ENCODE measurements at places on chromosomes 2 and 18.

- no peak for DNase-seq
These were observed 206.5 kb downstream of the PRKCE start for GRCh38 chr2:45857867-45858520.

DNA sequence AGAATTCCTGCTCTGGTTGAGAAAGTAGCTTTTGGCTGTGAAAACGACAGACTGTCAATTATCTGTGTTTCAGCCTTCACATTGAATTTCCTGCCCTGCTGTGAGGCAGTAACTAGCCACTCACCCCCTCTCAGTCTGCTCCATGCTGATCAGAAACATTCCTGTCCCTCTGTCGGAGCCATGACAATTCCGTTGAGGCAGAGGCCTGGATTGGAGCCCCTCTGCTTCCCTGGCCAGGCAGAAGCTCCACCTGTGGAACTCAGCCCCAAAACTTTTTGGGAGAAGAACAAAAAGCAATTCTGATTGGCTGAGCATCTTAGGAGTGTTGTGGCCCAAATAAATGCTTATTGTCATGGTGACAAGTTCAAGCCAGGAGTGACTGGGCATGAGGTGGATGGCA lies 60.0 kb downstream of the APOB start:
- no peak for DNase-seq

- DNase-seq: peak; percentile 30
These were observed 63.0 kb downstream of the TANK start for GRCh38 chr2:161223139-161223732.

DNA sequence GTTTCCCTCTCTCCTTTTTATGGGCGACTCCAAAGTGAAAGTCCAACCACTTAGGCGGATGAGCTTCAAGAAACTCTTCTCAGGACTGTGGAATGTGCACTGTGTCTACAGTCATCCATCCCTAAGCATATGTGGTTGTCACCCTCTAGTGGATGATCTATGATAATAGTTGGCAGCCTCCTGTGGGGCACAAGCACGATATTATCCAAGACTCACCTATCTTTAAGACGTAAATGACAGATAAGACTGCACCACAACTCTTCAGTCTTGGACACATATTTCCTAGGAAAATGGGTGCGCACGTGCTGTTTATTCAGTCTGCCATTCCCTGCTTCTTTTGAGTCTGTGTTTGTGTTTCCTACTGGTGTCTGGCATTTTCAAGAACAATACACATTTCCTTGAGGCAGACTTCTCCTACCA lies 145.5 kb upstream of the CTAGE1 start:
- DNase-seq: peak; percentile 8

GRCh38 chr18:22585821-22586220 lies 168.1 kb upstream of the CTAGE1 start:
- DNase-seq: no peak

DNA sequence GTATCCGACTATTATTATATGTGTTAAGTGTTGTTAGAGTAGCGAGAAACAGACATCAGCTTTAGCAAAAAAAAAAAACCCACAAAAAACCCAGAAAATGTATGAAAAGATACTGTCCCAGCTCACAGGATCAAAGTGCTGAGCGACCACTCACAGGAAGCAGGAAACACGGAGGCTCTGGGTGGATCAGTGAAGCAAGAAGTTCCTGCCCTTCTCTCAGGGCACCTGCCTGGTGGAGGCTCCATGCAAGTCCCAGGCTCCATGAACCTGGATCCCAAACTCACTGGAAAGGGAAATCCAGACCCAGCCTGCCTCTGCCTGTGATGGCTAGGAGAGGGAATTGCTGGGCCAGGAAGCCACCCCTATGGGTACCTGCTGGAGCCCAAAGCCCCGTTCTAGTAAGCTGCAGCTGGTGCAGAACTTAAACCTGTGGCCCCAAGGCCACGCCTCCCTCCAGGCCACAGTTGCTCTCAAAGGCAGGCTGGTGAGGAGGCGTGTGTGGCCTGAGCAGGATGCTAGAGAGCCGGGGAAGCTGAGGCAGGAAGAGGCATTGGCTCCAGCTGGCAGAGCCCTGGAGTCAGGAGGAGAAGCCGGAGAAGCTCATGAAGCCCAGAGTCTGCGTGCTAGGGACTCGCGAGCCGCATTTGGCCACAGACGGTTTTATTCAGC lies 63.5 kb upstream of the TAF1B start:
- DNase-seq: no peak

DNA sequence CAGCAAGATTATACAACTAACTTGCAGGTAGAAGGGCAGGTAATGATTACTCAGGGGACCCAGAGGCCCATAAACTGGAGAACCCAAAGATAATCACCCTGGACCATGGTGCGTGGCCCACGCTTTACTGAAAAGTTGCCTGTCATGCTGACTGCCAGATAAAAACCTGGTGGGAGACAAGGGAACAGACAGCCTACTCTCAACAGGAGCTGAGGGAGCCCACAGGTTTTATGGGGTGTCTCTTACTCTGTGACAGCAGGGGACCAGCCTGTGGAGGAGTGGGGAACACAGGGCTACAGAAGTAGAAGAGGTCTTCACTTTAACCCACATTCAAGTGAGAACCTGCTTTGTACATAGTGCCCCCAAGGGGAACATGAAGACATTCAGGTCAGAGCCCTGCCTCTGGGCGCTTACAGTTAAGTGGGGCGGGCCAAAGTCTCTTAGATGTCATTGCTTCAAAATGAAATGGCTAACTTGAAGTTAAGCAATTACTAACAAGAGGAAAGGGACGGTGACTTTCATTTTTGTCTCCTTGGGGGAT lies 60.4 kb downstream of the DHRS9 start:
- DNase-seq: no peak

- no peak for DNase-seq
These were observed 305.1 kb downstream of the CELF4 start for GRCh38 chr18:37260367-37261093.

GRCh38 chr2:189407281-189408209 lies 33.7 kb upstream of the WDR75 start:
- DNase-seq: no peak

DNA sequence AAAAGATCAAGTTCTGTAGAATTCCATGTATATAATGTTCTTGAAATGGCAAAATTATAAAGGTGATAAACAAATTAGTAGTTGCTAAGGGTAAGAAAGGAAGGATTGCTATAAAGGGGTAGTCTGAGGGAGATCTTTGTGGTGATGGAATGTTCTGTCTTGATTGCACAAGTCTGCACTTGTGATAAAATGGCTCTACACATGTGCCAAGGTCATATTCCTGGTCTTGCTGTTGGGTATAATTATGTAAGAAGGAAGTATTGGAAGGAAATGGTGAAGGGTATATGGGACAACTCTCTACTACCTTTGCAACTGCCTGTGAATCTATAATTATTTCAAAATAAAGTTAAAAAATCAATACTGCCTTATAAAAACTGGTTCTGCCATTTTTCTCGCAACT lies 15.3 kb downstream of the SGPP2 start:
- no peak for DNase-seq

DNA sequence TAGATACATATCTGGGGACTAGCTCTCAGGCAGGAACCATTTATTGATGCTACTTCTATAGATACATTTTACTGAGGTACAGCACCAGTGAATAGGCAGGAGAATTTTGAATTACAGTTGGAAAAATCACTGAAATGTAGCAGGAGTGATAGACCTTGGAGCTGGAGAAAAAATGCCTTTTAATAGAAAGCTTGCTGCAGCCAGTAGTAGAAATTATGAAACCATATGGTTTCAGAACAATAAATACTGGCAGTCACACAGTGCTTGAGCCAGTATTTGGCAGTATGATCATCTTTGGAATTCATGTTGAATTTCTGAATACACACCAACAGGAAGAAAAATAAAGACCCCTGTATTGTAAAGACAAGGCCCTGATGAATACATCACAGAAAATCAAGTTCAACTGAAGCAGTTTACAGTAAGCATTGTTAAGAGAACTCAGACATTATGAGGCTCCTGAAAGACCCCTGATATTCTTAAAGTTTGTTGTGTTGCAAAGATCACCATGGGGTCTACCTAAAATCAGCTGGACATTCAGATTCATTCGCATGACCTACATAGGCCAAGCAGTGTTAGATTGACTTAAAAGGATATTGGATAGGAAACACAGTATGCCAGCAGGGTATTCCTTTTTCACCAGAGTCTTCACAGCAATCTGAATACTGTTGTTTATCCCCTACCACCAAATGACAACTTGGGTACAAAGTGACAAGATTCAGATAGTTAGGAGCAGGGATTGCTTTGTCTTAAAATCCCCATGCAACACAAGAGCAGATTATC lies 139.0 kb downstream of the EHBP1 start:
- DNase-seq: no peak

DNA sequence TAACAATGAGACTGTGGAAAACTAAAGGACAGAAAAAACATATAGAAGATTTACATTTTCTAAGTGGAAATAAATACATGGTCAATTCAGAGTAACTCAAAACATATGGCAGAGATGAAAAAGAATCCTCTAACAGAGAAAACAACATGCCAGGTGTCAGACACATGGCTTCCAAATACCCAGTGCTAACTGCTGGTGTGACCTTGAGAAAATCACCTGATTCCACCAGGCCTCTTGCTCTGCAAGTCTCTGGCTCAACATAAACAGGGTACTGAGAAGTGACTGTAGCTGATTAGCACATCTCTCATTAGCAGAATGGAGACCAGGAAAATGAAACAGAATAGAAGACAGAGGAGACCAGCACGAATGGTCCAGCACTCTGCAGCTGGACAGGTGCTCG lies 210.8 kb downstream of the HNMT start:
- DNase-seq: no peak

DNA sequence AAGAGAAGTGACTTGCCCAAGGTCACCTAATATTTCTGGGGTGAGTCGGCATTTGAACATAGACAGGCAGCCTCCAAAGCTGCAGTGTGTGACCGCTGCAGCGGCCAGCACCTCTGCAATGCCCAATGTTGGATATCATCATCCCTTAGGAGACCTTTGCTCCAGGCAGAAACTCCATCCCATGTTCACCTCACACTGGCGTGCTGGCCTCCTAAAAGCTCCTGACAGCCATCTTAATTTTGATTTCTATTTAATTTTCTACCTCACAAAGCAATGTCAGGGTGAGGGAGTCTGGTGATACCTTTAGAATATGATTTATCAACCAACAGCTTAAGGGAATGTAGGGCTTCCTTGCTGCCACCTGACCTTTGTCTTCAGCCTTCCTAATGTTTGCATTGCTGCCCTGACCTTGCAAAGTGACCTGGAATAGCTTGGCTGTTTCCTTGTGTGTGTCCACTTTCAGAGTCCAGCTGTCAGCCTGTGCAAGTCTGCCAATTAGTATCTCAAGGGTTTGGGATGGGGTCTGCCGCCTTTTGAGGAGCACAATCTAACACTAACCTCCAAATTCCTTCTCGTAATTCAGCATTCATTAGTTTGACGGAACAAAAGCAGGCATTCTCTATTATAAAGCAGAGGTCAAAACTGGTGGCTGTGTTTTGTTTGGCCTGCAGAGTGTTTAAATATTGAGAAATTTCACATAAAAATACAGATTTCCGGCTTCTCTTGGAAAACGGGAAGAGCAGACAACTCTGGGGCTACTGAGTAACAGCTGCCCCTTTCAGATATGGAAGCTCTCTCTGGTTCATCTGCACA lies 127.6 kb downstream of the PLEKHM3 start:
- no peak for DNase-seq

DNA sequence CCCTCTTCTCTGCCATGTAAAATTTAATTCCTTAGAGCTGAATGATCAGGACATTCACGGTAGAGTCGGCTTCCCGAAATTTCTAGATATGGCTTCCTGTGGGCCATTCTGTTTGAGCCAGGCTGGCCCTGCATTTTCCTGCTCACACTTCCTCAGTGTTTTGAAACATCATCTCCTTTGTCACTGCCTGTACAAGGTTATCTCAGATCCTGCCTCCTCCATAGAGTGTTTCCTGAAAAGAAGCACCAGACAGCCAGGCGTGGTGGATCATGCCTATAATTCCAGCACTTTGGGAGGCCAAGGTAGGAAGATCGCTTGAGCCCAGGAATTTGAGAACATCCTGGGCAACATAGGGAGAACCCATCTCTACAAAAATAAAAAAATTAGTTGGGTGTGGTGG lies 43.6 kb downstream of the GRHL1 start:
- no peak for DNase-seq

- no peak for DNase-seq
These were observed 46.5 kb downstream of the TMEFF2 start for GRCh38 chr2:192148241-192148619.

GRCh38 chr2:198587240-198587639 lies 782.8 kb downstream of the PLCL1 start:
- no peak for DNase-seq

- peak; percentile 85 for DNase-seq
These were observed 87.4 kb upstream of the KLF7 start for GRCh38 chr2:207252979-207253645.

GRCh38 chr2:11940799-11941198 lies 194.4 kb downstream of the LPIN1 start:
- DNase-seq: no peak

DNA sequence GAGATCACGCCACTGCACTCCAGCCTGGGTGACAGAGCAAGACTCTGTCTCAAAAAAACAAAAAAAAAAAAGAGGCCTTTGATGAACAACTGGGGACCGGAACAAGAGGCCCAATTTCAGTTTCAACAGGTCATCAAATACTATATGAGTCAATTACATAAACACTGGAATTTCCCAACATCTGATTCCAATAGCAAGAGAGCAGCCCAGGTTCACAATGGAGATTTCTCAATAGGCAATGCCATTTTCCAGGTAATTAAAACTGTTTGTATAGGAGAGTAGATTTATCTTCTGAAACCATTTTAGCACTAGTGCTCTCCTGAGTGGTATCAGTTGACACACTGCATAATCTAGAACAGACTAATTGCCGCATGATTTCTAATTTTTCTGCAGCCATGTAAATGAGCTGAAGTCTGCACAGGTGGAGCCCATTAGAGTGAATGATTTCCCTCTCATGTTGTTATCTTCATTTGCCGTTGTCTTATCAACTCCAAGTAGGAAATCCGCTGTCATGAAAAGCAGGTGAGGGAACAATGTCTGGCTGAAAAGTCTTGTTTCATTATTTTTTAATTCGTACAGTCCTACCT lies 264.1 kb upstream of the MEIS1 start:
- DNase-seq: no peak

DNA sequence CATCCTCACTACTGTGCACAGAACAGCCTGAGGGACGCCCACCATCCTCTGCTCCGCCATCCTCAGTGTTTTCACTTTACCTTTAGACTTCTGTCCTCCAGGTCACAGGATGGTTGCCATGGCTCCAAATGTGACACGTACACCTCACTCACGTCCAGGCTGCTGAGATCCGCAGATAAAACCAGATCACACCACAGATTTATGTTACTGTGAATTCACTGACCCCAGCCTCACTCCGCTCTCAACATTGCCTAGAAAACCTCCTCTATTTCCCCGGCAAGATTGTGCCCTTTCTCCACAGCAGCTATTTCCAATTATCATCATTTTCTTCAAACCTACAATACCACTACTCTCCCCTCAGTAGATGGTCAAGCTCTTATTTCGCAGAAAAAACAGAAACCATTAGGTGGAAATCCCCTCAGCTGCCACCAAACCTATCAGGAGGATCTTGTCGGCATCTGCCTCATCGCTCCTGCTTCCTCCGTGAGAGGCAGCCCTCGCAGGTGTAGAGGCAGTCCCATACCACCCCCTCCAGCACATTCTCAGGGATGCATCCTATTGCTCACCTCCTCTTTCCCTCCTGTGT lies 49.8 kb upstream of the SLC1A4 start:
- DNase-seq: no peak

GRCh38 chr18:44857081-44857480 lies 176.4 kb downstream of the SETBP1 start:
- no peak for DNase-seq

GRCh38 chr2:203688798-203689197 lies 17.6 kb upstream of the CD28 start:
- no peak for DNase-seq

- DNase-seq: no peak
These were observed 33.6 kb upstream of the LRP2 start for GRCh38 chr2:169395821-169396374.

- DNase-seq: no peak
These were observed 81.7 kb downstream of the ARHGEF4 start for GRCh38 chr2:130918393-130918792.

Measured in NCI-H1694 (cell line).